Cerebellum (tissue), 4 donors: ENCODE measurements at places on chromosomes 11 and 22.

DNA sequence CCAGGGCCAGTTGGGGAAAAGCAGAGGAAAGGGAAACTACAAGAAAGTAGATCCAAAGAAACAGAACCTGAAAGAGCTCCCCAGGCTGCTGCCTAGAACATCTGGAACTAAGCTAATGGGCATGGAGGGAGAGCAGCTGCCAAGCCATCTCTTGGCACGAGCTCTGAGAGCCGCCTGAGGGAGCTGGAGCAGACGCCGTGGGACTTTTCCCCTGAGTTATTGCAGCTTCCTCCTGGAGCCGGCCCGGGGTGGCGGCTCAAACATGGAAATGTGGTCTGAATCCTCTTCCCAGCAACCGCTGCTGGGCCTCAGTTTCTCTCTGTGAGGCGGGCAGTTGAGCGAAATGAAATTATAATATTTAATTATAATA lies 41.8 kb downstream of the LIF start:
- DNase-seq: no peak

DNA sequence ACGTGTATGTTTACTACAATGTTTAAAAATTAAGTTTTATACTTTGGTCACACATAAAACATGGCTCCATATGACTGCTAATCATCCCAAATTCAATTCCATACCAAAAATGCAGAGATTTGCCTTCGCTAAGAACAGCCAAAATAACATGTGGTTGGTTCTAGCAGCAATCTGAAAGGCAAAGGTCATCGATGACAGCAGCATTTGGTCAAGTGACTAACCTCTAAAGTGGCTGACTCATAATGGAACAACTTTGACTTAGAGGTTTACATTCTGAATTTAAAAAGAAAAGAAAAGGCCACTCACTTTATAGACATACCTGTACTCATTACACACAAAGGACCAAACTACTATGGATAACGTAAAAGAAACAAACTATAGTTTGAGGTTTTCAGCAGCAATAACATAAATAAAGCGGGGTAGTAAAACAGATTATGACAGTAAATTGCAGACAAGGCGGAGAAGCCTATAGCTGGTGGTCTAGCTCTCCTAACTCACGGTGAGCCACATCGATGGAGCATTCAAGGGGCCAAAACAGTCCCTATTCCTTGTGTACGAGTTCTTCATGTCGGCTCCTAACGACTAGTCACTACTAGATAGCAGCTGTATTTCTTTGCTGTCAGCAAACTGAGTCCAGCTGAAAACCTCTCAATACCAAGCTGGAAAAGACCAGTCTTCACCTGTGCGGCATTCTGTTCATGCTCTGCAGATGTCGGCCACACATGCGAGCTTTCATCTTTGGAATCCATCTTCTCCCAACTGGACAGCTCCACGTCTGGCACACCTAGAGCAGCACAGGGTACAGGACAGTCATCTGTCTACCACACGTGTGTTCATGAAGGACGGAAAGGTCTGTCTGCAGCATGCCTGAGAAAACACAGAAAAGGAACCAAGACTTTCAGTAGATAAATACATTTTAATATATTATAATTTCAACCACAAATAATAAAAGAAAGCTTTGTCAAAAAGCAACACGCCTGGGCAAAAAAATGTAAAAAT lies 42.1 kb downstream of the PRDM10 start:
- DNase-seq: no peak

DNA sequence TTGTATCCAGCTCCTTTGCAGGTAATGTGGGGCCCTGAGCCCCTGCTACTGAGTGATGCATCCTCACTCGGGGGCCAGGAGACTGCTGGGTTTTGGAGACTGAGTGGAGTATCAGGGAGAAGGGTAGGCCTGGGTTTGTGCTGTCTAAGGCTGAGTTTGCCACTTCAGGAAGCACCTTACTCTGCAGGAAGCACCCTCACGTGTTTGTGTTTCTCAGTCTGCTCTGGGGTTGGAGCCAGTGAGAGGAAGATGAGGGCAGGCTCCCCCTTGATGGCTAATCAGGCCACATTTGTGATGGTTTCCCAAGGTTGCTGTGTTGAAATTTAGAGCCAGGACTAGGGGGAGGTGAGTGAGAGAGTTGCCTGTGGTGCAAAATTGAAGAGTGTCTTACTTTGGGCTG lies 13.7 kb upstream of the THY1 start:
- no peak for DNase-seq

DNA sequence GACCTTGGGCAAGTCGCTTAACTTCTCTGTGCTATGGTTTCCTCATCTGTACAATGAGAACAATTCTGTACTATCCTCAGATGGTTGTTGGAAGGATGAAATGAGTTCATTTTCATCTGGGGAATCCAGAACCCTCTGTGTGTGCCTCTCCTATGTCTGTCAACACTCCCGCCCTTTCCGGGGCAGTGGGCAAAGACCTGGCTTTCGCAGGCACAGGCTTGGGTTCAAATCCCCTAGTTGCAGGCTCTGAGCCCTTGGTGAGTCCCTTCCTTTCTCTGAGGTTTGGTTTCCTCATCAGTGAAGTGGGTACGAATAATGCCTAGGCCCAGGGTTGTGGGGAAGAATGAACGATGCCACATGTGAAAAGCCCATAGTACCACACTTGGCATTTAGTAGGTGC lies 6.0 kb downstream of the PNPLA5 start:
- DNase-seq: no peak

DNA sequence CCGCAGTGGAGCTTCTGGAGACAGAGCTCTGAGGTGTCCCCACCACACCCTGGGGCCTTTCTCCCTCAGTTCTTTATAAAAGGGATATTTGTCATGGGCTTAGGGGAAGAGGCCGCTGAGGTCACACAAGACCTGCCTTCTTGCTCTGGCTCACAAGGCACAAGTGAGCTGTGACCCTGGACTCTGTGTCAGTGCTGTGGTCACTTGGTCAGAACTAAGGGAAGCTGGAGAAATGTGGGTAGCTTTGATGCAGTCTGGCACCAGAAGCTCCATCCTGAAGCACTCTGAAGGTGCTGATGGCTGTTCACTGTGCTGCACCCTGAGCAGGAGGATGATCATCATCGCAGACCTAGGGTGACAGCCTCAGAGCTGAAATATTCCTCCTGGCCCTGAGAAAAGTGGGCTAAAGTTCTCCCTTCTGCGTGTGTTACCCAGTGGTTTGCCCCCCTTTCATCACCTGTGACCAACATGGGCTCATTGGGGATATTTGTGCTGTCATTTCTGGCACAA lies 28.1 kb upstream of the VPREB1 start:
- DNase-seq: no peak

- DNase-seq: no peak
These were observed 69.2 kb upstream of the PRR5 start for GRCh38 chr22:44632541-44633396.

DNA sequence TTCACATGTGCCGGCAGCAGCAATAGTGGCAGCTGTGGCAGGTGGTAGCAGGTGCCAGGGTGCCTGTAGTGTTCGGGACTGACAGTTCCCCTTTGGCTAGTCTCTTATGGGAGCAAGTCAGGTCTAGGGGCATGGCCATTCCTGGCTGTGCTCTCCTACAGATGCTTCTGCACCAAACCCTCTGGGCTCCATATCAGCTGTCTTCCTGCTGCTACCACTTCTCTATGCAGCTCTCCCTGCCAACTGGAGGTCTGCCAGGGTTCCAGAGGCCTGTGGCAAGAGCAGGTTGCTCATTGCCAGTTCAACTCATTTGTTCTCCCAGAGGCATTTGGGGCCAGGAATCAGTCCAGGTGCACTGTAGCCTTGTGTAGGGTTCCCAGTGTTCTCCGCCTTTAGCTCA lies 473.7 kb downstream of the JRKL start:
- no peak for DNase-seq

GRCh38 chr11:92638678-92639077 lies 330.8 kb upstream of the MTNR1B start:
- DNase-seq: no peak
